ENCODE measurements at places on chromosomes 4 and X. TPM values are rescaled to one million over a fixed set of nuclear protein-coding genes. Genes with fewer than 3 reads are reported as not detected.

Gene AMER1
- total RNA-seq: 2.3 TPM

Gene PWWP3B
- 1.2 TPM for total RNA-seq

Gene CACNA1F
- total RNA-seq: not detected

Gene HGFAC
- not detected for total RNA-seq

Gene UCHL1
- total RNA-seq: 6.4 TPM

Gene TACR3
- not detected for total RNA-seq

Gene C4orf51
- total RNA-seq: not detected

Gene ANXA3
- total RNA-seq: 156 TPM

Gene LGI2
- total RNA-seq: not detected

Gene MAGED4
- 2.0 TPM for total RNA-seq

Gene PIM2
- total RNA-seq: 9.6 TPM

Gene TLR3
- 6.4 TPM for total RNA-seq

Gene DOK7
- total RNA-seq: 0.37 TPM

Gene CYSLTR1
- 0.58 TPM for total RNA-seq

Gene NOX1
- total RNA-seq: not detected

Gene CD40LG
- not detected for total RNA-seq
